ENCODE measurements at places on chromosomes 5 and 9.
A peak's percentile ranks its signal among the peaks of the same experiment; 100 is the strongest.

GRCh38 chr9:99231711-99232110 lies 9.6 kb downstream of the SEC61B start:
- DNase-seq, result no peak

DNA sequence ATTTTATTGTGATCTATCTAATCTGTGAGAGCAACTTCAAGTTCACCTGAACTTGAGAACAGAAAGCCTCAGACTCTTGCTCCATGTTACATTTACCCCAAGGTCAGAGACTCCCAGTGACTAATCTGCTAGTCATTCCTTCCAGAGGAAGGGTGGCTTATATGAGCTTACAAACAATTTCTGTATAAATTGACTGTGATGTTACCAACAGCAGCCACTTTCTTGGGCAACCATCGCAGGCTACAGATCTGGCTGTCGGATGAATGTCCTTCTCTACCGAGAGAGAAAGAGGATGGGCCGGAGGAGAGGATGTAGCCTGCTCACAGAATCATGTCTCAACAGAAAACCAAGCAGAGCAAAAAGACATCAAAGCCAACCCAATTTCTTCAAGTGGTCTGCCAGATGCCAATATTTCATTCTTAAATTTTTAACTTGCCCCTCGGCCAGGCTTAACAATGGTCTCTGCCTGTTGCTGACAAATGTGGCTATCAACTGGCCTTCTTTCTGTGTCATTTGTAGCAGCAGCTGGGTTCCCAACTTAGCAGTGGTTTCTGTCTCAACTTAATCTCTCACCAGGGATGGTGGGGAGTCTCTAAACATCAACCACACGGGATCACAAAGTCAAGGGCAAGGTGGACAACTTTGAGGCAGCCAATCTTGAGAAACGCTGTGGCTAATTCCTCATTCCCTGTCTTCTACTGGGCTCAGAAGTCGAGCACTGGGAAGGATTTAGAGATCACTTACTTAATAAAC lies 81.3 kb downstream of the RAPGEF1 start:
- no peak for DNase-seq

DNA sequence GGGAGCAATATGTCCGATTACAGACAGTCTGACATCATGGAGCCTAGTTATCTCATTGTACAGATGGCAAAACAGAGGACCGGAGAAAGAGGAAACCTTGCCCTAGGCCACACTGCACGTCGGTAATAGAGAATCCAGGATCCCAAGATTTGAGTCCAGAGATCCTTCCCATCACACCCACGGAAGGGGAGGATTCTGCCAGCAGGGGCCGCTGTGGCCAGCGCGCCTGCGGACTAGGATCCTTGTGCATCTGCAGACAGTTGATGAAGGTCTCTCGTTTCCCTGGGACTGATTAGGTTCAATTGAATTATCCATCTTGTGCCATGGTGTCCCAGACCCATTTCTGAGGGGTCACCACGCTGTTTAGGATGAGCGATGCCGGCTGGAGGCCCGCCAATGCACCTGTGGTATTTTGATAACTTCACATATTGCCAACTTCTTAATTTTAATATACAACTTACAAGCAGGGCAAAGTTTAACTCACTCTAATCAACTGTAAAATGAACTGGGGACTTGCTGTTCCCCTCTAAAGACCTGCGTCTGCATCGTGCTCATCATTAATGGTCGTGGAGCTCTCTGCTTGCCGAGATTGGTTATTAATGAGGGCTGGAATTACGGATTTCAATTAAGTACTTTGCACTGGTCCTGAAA lies 592.7 kb upstream of the BRINP1 start:
- no peak for DNase-seq

DNA sequence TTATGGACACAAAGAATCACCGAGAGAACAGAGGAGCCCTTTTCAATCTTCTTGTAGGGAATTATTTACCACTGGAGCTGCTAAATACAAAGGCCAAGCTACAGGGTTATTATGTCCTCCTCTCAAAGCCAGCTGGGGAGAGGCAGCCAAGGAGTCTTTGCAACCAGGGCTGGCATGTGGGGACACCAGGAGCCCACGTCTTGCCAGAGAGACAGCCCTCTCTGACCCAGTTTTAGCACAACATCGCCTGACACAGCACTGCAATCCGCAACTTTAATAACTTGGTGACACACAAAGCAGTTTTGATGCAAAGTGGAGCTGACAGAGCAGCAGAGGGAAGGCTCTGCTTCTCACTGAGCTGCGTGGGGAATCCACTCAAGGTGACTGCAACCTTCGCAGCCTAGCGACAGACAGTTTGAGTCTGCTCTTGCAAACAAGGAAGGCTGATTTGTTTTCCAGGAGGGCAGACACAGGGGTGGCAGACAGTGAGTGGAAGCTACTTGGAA lies 33.6 kb downstream of the TLR4 start:
- no peak for DNase-seq

- no peak for DNase-seq
Observed at GRCh38 chr9:131986089-131986488, 93.6 kb downstream of the MED27 start.

DNA sequence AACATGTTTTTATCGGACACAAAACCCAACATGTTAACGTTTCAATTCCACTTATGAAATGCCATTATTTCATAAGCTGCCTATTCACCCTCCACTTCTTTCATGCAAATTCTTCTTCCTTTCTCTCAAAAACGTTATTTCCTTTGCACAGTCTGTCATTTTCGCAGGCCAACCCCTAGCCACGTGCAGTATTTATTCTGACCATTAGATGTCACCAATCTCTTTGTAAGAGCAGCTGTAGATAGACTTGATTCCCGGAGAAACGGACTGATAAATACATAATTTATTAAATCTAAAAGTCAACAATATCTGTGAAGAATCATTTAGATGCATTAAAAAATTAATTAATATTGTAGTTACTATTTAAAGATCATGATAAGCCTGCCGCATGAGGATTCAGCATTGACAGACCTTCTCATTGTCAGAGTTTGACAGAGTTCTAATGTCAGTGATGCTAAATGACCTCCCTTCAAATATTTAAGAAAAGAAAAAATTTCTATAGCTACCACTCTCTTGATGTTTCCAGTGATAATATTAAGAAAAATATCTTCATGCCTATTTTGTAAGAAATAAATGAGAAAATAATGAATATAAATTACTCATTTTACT lies 933.6 kb downstream of the CDH12 start:
- peak; percentile 11 for DNase-seq

DNA sequence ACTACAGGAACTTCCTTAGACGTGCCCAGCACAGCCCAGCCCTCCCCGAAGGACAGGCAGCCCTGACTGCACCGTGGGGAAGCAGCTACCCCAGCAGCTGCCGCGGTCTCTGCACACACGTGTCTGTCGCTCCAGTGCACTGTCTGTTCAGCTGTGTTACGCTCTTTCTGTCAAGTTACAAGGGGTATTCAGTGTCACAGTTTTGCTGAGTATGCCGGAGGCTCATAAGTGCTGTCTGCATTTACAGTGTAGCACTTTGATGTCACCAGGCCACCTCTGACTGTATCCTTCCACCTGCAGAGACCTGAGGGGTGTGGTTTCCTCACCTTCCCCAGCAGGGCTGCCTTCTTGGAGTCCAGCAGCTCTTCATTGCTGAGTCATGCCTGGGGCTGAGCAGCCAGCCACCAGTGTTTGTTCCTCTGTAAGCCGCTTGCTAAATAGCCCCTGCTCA lies 126.8 kb downstream of the EHMT1 start:
- DNase-seq, result no peak

DNA sequence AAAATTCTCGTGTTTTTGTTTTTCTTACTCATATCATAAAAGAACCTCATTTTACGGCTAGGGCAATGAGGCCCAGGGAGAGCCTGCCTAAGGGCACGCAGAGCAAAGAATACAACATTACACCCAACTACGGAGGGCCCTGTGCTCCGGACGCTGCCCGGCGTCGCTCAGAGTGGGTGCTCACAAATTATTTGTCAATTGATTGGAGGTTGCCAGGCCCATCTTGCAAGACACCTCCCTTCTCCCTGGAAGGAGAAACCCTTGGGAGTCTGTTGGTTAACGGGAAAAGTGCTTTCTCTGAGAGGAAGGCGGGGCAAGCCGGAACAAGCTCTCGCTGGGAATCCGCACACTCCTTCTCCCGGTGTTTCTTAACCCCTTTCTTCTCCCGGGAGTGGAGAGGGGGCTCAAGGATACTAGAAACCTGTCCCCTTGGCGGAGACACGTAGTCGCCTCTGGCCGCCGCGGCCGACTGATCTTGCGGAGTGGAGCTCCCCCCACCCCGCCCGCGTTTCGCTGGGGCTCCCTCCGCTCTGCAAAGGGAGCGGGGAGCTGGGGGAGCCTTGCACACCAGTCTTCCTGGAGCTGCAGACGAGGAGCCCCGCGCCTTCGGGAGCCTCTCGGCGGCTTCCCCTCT lies 599.3 kb upstream of the SGCD start:
- DNase-seq, result no peak

DNA sequence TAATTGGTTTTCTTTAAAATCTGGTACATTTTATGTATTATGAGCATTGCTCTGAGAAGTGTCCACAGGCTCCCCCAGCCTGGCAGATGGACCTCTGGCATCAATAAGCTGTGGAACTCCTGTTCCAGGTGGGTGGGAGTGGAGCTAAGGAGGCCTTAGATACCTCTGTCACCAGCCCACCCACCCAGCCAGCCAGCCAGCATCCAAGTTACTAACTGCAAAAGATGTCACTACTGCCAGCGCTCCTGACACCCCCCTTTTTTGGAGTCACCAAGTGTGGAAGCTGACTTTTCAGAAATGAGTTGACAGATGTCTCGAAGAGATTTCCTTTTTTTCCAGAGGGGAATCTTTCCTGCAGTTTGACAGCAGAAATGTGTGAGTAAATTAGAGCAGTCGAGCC lies 111.2 kb downstream of the GALNT10 start:
- DNase-seq, result no peak

- DNase-seq, result no peak
Observed at GRCh38 chr9:104075801-104076753, 18.0 kb upstream of the SMC2 start.

DNA sequence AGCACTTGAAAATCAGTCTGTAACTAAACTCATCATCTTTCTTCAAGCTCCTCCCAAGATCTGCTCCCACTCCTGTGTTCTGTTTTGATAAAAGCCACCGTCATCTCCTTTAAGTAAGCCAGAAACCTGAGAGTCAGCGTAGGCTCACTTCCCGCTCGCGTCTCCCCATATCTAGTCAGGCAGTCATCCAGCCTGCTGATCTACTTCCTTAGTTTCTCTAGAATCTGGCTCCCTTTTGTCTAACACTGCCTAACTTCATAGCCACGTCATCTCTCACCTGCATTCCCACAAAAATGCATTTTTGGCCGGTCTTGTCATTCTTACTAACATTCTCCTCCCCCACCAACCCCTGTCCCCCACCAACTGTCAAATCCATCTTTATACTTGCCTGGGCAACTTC lies 3.0 kb upstream of the TJP2 start:
- DNase-seq, result no peak

DNA sequence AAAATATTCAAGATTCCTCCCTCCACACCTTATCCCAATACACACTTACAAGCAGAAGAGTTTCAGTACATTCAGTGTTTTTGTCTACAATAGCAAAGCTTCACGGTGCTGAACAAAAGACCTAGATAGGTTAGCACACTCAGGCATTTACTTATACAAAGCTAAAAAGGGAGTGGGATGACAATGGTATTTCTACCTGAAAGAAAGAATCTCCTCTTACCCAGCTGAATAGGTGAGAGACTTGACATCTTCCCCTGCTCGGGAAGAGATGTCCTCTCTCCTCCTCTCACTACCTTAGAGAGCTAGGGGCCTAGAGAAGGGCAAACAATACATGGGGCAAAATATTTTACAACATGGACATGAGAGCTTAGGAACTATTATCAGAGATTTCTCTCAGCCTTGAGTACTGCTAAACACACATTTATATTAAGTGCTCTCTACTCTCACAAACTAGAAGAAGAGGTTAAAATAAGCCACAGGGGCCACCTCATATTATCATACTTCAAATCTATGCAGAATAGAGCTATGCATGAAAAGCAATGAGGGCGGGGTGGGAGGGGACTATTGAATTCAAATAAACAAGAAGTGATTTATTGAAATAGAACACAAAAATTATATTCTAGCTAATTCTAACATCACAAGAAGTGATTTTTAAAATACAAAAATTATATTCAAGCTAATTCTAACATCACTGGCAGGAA lies 38.6 kb upstream of the RNF38 start:
- no peak for DNase-seq

DNA sequence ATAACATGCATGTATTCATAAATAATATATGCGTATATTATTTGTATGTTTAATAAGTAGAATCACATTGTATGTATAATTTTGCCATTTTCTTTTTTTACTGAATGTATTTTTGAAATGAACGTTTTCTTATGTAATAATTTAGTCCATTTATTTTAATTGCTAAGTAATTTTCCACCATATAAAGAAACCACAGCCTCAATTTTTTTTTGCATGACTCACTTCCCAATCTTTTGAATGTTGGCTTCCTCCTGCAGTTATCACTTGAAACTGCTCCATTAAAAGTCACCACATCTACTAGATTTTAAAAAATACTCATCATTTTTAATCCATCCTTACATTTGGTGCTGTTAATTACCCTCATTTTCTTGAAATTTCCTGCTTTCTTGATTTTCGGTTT lies 363.3 kb upstream of the MEF2C start:
- DNase-seq, result no peak

- DNase-seq, result no peak
Observed at GRCh38 chr9:110088099-110088498, 119.9 kb downstream of the C9orf152 start.

- DNase-seq, result no peak
Observed at GRCh38 chr9:99018653-99019052, 74.9 kb downstream of the COL15A1 start.

GRCh38 chr5:83323557-83324180 lies 147.9 kb upstream of the VCAN start:
- DNase-seq, result no peak

GRCh38 chr5:108753877-108754276 lies 6.2 kb downstream of the FER start:
- no peak for DNase-seq

- DNase-seq, result no peak
Observed at GRCh38 chr9:113949571-113950078, 73.5 kb downstream of the ZNF618 start.

DNA sequence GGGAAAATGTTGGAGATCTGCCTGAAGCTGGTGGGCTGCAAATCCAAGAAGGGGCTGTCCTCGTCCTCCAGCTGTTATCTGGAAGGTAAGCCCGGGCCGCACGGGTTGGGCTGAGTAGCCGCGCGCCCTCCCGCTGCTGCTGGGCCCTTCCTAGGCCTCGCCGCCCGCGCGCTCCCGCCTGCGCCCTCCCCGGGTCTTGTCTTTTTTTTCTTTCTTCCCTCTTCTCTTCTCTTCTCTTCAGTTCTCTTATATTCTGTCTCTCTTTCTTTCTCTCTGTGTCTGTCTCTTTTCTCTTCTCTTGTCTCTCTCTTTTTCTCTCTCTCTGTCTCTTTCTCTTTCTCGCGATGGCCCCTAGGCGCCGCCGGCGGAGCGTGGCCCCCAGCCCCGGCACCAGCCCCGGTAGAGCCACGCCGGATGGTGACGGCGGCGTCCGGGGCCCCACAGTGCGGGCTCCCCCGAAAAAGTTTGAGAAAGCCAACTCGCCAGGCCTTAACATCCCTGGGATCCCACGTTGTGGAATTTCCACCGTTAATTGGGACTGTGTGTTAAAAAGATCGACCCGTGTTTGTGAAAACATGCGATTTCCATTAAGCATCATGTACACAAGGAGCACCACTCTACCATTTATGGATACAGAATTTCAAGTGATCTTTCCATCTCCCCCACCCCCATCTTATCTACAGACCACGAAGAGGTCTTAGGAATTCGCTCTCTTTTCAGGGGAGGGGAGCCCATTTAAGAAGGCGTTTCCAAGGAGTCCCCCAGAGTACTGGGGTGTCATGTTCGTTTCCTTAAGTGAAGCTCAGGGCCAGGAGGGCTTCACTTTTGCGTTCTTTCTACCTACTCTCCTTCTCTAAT lies 616 bp downstream of the ABL1 start:
- DNase-seq, result peak; percentile 22
